ENCODE measurements at places on chromosomes 2 and 18.

GRCh38 chr2:124604940-124605339, 579.9 kb downstream of the CNTNAP5 start:
- DNase-seq: no peak

DNA sequence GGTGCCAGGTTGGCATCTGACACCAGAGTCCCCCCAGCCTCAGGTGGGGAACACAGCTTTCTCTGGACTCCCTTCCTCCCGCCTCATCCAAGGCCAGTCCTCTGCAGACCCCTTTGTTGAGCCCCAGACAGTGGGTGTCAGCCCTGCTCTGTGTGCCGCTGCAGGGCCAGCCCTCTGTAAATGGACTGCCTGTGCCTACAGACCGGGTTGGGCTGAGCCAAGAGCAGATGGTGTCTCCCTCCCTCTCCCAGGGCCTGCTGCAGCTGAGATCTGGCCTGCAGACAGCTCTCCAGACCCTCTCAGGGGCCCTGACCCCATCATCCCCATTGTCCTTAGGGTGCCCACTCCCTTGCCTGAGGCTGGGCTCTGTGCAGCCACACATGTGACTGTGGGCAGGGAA, 160.8 kb downstream of the KLHL29 start:
- DNase-seq: no peak

DNA sequence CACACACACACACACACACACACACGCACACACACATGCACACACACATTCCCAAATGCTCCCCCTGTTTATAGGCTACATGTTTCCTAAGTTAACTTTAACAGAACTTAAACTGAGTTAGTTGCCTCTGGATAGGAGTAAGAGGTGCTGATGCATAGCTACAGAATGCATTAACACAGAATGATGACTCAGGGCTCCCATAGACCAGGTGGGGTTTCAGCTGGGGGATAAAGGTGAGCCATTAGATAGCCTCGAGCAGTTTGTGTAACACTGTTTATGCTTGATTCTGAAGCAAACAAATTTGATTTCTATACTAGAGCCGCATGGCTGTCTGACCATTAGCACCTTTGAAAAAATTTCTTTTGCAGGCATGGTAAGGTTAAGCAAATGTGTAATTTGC, 741.0 kb downstream of the PLCL1 start:
- DNase-seq: no peak

- no peak for DNase-seq
These were observed 642 bp upstream of the KCNK3 start for GRCh38 chr2:26691881-26692278.

DNA sequence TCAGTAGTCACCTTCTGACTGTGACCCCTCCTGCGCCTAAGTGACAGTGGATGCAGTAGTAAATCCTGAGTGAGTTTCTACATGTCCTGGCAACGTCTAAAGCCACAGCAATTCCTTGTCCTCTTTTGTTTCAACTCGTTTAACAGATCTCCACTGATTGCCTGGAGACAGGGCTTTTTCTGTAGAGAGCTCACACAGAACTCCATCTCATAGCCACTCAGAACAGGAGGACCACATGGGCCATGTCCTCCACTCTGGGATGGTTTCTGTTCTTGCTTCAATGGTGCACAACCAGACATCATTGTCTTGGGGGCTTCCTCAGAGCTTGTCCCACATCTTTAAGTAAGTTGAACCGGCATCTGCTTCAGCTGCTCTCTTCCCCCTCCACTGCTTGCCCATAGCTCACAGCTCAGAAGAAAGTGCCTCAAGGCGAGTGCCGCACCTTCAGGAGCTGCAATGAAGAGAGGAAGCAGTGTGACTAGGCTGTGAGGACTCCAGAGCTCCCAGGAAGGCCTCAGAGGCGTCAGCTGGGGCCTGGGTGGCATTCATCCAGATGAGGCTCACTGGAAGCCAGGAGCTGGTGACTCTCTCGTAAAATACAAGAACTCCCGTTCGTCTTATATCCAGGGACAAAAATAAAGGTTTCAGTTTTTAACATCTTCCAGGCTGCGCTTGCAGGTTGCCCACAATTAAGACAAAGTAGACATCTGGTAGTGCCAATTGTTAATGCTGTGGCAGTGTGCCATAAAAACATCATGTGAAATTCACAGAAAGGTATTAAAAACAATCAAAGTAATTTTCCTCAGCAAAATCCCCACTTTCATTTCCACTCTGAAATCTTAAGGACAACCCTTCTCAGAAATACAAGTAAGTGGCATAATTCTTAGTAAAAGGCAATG, 37.3 kb downstream of the ST3GAL5 start:
- DNase-seq: no peak

DNA sequence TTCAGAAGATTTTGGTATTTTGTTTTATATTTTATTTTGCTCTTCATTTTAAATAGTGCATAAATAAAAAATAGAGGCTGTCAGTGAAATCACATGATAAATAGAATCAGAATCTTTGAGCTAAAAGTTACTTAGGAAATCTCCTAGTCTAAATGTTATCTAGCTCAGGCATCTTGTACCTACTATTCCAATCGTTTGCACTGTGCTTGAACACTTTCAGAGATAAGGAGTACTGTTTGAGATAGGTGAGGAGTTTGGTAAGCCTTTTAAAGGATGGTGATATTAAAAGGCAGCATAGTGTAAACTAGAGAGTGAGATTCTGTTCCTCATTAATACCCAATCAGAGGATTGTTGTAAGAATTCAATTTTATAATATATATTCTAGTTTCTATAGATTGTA, 157.2 kb upstream of the MYO3B start:
- no peak for DNase-seq

- DNase-seq: no peak
These were observed 155.4 kb downstream of the STK39 start for GRCh38 chr2:168091986-168092385.

GRCh38 chr18:59456657-59457056, 97.6 kb upstream of the LMAN1 start:
- DNase-seq: no peak

- DNase-seq: no peak
These were observed 36.5 kb upstream of the CYTIP start for GRCh38 chr2:157480182-157480961.

DNA sequence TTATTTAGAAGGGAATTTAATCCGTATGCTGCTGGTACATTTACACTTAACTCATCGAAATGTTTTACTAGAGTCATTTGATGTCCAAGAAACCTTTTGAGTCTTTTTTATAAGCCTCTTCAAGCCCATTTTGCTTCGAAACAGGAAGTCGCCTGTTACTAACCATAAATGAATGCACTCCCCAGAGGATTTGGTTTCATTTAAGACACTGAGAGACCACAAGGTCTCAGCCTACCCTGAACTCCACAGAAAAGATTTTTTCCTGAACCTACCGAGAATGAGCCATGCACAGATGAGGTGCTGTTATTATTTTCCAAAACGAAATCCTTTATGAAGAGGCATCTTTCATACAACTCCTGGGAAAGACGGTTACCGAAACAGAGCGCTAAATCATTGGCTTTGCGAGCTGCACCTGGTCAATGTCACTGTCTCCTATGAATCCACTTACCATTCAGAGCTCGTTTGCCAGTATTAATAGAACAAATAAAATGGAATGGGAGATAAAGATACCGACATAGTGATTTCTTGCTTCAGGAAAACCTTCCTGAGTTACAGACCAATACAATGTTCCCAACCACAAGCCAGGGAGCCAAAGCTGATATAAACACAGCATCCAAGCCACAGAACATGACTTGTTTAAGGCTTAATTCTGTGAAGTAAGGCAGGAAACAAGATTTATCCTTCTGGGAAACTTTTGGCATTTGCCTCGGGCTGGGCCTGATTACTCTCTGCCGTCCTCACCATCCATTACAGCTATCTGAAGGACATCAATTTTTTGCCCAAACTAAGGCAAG, 382.1 kb downstream of the OSR1 start:
- no peak for DNase-seq

GRCh38 chr18:79533146-79533545, 137.4 kb downstream of the NFATC1 start:
- DNase-seq: no peak

- DNase-seq: no peak
These were observed 15.2 kb downstream of the KCNJ3 start for GRCh38 chr2:154713675-154714074.

DNA sequence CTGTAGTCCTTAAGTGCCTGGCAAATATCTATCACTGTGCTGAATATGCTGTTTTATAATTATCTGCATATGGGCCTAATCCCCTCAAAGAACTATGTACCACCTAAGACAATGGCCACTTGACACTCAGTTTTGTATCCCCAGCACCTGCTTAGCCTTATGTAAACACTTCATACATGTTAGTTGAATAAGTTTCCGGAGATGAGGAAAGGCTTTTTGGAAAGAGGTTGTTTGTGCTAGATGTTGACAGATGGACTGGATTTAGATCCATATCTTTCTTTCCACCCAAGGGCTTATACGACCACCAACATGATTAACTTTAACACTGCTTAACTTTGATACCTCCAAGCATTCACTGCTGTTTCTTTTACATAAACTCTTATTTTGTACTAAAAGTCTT, 63.3 kb downstream of the FAM228A start:
- no peak for DNase-seq
